ENCODE measurements at places on chromosomes 6 and 20.

GRCh38 chr20:62786157-62786556, 10.1 kb upstream of the MRGBP start:
- DNase-seq: no peak

DNA sequence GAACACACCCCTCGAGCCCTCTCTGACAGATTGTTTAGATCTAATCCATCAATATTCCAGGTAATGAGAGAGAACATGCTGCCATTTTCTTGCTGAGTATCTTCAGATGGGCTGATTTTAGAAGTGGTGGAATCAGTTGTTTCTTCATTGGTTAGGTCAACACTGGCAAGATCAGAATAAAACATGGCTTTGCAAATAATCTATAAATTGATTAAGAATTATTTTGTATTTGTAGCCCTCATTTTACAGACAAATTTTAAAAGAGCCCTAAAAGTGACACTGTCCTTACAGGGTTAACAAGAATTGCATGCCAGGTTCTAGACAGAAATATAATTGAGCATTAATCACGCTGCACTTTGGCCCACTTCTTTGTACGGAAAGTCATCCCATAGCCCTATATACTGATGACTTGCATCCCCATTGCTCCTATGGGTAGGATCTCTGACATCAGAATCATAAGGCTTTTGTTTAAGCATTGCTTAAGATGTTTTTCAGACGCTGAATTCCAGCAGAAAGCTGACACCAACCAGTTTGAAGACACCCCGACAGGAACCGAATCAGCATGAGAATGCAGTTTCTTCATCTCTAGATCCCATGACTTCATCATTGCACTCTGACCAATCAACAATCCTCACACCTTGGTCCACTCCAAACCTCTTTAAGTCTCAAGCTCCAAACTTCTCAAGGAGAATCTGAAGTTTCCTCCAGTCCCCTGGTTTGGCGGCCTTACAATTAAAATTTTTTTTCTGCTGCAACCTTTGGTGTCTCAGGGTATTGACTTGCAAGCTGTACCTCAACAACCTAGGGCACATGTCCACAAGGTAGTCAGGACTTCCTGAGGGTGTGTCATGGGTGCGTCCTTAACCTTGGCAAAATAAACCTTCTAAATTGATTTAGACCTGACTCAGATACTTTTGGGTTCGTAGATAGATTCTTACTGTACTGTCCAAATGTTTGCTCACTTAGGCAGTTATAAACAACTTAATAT, 7.8 kb downstream of the TDP2 start:
- no peak for DNase-seq

DNA sequence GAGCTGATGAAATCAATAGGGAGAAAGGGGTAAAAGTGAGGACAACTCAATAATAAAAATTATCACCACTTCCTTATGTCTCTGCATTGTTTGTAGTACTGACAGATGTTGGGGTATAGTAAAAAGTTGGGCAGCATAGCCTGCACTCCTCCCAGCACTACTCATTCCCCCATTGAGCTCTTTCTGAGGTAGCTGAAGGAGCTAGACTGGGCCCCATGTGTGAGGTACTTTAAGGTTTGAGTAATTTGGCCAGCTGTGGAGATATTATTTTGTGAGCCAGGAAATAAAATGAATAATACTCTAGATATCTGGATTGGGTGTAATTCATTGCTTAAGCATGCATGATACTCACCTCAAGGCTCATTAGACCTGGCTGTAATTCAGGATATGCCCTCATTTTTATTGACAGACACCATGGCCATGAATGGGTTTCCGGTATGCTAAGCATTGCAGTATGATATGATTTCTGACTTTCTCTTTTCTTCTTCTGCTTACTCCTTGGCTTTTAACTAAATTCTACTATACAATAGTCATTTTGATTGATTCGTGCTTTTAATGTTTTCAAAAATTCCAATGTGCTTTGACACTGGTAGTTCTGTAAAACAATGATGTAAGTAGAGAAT, 283.9 kb upstream of the RIMS1 start:
- DNase-seq: no peak

- DNase-seq: no peak
These were observed 87.6 kb downstream of the BMP2 start for GRCh38 chr20:6855104-6855503.
